H7 (cell line): ENCODE measurements at places on chromosomes 2 and 18. TPM values are rescaled to one million over a fixed set of nuclear protein-coding genes. Genes with fewer than 3 reads are reported as not detected.

GRCh38 chr2:207437524-207438143, 92.1 kb upstream of the CREB1 start:
- no peak for DNase-seq

- DNase-seq: no peak
Measured at GRCh38 chr18:25345081-25345866, 6.7 kb downstream of the ZNF521 start.

GRCh38 chr18:8107426-8107825, 501.8 kb upstream of the RAB12 start:
- no peak for DNase-seq

GRCh38 chr18:79521416-79522205, 125.9 kb downstream of the NFATC1 start:
- DNase-seq: no peak

FRZB gene
- 0.15 and 1.5 TPM in 2 replicates for total RNA-seq

PRSS56 gene
- not detected in 2 replicates for total RNA-seq
